Activated naive CD4-positive, alpha-beta T cell treated with anti-CD3 and anti-CD28 coated beads, Interleukin-2, amount 50 U/mL, for 72 hours (primary cell): ENCODE measurements at places on chromosomes 6 and 20.

- peak; percentile 13 for DNase-seq
Measured at GRCh38 chr20:17969884-17970409, 1.1 kb downstream of the MGME1 start.

DNA sequence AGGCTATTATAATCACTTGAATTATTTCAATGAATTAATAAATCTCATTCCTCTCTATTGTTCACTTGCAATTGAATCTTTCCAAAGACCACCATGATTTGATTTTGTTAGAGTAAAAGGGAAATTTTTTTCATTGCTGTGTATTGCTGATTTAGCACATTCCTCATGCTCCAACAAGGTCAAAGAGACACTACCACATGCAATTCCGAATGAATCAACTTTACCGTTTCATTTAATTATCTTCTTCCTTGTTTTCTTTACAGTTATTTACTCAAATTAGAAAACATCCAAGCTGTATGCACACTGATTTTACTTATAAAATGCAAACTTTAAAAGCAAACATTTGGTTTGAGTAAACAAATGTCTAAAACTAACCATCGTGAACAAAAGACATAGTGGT is 967 bp downstream of the KIAA0408 start:
- no peak for DNase-seq

DNA sequence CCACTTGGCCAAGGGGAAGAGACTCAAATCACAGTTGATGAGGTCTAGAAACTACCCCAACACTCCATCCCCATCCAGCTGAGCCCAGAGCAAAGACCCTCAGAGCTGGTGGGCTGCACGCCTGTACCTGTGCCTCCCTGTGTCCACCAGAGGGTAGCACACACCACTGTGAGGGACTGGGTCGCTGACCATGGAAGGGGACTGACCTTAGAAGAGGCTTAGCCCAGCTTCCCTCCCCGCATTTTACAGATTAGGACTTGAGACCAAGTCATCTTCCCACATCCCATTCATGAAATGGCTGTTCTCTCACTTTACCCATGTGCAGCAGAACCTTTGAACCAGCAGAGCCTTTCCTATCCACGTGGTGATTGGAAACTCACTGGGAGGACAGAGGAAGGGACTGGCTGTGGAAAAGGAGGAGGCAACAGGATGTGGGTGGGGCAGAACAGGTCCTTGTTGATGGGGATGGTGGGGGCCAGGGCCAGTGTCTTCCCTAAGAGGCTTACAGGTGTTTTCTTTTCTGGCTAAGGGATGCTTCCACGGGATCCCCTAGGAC is 44.3 kb downstream of the CPXM1 start:
- no peak for DNase-seq

DNA sequence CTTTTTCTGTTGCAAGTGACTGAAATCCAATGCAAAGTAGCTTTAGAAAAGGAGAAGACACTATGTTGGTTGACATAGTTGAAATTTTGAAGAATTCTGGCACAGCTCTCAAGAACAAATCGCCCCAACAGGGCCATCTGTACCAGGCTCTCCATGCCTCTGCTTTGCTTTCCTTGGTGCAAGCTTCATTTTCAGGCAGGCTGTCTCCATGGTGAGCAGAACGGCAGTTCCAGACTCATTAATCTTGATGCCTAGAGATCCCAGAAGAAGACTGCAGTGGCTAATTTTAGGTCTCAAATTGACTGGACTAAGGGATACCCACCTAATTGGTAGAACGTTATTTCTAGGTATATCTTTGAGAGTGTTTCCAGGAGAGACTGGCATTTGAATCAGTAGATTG is 950.7 kb upstream of the FLRT3 start:
- DNase-seq: no peak

DNA sequence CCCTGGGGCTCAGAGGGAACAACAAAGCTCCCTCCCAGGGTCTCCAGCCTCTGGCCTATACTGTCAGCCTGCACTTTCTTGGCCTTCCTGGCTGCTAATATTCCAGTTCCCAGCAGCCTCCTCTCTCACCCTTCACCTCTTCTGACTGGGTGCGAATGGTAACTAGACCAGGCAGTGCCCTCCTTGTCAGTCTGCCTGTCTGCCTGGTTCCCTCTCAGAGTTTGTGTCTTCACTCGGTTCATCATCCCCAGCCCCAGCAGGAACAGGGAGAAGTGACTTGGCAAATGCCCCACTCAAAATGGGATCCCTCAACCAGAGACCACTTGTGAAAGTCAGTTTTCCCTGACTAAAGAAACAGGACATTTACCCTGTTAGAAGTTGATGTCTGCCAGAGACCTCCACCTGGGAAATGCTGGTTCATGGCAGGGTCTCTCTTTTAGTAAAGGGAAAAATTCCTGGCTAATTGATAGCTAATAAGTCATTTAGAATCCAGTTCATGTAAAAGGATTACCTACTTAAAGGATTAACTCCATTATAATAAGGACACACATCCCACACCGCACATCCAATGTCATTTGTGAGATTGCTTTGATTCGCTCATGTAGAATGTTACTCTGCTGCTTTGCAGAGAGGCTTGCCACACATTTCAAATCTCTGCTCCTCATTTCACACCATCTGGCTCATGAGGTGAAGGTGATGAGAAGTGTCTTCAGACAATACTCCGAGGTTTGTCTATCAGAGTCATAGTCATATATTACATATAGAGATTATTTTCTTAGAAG is 18.6 kb upstream of the MICB start:
- no peak for DNase-seq

- no peak for DNase-seq
Measured at GRCh38 chr6:98747960-98748359, 86.4 kb upstream of the POU3F2 start.

GRCh38 chr6:91299544-91300491 is 712.9 kb upstream of the MAP3K7 start:
- no peak for DNase-seq

DNA sequence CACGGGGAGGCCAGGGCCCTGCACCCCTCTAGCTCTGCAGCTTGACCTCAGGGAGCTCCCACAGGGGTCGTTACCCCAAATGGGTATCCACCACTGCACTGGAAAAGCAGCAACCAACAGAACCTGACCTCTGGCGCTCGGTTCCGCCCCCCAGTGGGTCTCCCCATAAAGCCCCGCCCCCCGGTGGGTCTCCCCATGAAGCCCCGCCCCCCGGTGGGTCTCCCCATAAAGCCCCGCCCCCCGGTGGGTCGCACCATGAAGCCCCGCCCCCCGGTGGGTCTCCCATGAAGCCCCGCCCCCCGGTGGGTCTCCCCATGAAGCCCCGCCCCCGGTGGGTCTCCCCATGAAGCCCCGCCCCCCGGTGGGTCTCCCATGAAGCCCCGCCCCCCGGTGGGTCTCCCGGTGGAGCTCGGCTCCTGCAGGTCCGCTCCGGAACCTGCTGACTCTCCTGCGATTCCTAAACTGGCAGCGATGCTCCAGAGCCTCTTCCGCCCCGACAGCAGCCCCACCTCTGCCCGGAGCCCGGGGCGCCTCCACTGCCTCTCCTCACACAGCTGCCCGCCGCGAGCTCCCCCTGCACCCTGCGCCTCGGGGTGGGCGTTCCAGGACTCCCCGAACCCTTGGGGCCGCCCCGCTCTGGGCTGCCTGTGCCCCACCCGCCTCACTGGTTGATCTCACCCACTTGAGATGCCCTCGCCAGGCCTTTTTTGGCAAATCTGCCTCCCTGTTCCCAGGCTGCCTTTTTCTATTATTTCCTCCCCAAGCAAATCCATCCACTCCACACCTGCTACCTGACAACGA is 12.1 kb downstream of the SLC2A4RG start:
- DNase-seq: no peak

GRCh38 chr20:53294804-53295203 is 298.8 kb downstream of the ZNF217 start:
- no peak for DNase-seq

GRCh38 chr6:110017946-110018345 is 39.8 kb downstream of the GPR6 start:
- no peak for DNase-seq

DNA sequence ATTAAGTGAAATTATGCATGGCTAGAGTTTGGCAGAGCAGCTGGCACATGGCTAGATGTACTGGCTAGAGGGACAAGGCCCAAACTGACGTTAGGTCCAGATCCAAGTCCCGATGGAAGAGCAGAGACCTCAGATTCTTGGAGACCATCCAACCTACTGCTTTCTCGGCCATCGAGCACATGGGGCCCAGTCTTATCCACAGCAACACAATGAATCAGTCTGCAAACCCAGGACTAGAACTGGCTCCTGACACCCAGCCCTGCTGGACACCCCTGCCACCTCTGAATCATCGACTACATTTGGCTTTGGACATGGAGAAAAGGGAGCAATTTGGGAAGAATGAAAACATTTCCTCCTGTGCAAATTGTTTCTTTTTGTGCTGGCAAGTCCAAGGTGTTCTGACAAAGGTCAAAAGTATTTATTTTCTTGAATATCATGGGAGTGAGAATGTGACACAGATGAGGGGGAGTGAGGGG is 23.9 kb upstream of the YWHAB start:
- no peak for DNase-seq

DNA sequence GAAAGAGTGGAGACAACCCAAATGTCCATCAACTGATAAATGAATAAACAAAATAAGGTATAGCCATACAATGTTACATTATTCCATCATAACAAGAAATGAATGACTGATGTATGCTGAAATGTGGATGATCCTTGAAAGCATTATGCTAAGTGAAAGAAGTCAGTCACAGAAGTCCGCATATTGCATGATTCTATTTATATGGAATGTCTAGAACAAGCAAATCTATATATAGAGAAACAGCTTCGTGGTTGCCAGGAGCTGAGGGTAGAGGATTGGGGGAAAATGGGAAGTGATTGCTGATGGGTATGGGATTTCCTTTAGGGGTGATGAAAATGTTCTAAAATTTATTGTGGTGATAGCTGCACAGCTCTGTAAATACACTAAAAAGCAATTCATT is 196.8 kb downstream of the ATXN1 start:
- no peak for DNase-seq

DNA sequence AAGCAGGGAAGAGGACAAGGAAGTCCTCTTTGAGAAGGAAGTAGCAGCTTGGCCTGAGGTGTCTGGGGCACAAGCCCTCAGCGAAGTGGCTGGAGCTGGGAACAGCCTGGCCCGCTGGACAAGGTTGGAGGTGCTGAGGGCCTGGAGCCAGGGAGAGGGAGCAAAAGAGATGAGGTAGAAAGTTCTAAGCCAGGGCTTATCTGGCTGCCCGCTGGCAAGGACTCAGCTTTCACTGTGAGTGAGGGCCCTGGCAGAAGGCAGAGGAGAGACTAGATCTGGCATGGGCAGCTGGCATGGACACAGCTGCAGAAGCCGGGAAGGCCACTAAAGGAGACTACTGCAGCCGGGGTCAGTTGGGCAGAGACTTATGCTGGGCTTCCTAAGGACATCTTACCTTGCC is 21.8 kb upstream of the PCMTD2 start:
- DNase-seq: no peak

GRCh38 chr6:154649721-154650120 is 83.5 kb upstream of the SCAF8 start:
- DNase-seq: no peak

DNA sequence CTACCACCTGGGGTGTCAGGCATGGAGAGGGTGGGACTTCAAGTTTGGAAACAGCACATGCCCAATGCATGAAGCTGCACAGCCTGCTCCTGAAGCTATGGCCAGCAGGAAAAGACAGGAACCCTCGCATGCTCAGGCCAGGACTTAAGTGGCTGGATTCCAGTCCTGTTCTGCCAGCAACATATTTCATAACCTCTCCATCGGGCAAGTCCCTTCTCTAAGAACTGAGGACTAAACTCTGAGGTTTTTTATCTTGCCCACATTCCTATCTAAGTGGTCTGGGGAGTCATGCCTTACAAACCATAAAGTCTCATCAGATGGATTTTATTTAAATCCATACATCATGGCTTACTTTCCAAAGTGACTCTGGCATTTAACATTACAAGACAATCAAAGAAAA is 27.5 kb upstream of the AGPAT4 start:
- no peak for DNase-seq

DNA sequence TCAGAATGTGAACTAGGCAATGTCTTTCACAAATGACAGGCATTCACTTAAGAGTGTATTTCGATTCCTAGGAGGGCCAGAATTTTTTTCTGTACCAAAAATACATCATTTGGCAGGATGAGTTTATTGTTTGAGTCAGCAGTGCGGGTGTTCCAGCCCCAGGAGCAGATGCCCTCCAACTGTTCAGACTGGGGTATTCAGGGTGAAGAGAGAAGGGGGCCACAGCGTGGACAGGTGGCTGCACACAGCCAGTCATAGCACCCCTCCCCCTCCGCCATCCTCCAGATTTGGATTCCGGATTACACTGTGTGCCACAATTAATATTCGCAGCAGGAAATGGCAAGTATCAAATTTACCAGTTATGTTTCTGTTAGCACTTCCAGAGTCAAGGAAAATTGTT is 38.6 kb downstream of the RIPOR2 start:
- no peak for DNase-seq

DNA sequence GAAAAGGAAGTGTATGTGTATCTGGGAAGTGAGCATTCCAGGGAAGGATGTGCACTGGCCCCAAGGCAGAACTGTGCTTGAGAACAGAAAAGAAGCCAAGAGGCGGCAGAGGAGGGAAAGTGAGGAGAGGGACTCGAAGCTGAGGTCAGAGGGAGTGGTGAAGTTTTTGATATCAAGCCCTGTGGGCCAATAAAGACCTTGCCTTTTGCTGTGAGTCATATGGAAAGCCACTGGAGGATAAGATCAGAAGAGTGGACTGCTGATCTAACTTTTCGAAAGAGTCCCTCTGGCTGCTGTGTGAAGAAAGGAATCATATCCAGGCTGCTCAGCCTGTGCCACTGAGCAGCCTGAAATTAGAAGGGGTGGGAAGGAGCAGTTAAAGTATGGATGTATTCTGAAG is 99.4 kb downstream of the EYA4 start:
- DNase-seq: no peak

DNA sequence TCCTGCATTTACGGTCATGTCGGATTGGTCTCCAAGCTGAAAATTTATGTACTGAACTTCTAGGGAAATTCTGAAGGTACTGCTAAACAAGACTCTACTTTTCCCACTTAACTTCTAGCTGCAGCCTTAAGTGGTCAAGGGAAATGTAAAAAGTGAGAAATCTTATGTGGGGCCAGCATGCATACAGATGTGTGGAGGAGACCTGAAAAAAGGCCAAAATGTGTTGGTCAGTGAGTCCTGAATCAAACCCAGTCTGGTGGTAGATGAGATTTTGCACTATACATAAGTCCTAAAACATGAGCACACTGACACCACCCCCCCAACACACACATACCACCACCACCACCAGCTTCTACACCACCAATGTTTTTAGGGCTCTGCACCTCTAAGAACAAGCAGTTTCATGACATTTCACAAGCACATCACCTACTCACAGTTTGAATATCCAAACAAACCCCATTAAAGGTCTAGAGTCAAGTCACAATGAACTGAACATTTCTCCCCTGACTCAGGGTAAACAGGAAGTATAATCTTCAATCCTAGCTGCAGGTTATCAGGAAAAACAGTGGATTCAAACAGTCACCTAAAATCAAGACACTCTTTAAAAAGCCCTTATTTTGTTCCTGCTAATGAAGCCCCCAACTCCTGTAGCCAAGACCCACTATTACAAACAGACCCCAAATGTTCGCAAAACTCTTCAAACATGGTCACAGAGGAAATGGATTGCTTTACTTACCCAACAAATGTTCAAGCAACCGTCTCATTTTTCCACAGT is 1.6 kb downstream of the ZMYND8 start:
- DNase-seq: no peak

GRCh38 chr20:59574308-59574707 is 30.0 kb upstream of the PHACTR3 start:
- no peak for DNase-seq

GRCh38 chr6:24126586-24127192 is 674 bp downstream of the NRSN1 start:
- DNase-seq: no peak

- no peak for DNase-seq
Measured at GRCh38 chr6:85096976-85097375, 332.6 kb upstream of the TBX18 start.
